ENCODE measurements at places on chromosomes 7 and 10.

DNA sequence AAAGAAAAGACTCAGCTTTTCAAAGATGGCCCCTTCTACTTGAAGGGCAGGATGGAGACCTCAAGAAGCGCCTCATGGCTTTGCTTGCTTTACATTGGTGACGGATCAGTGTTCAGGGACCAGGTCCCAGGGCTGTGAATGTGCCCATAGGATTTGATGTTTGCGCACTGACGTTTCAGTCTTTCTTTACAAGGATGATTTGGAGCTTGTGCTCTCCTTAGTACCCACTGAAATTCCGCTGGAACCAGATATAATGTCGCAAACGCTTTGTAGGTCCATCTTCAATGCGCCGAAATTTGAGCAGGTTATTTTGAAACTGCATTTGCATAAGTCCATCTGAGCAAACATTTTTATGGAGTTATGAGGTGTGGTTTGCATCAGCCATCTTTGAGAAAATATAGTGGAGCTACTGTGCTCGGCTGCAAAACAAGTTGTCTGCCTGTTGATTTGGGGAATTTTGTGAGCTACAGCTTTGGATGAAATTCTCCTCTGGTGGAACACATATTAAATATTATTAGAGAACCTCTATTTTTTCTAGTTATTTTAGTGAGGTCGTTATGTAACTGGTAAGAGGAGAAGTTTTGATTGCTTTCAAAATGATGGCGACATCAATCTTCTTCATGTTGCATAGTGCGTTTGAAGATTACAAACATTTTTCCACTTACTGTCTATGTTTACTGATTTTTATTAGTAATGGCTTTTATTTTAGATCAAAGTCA, 2.4 kb downstream of the RBM20 start:
- no peak for DNase-seq

- DNase-seq, result no peak
Measured at GRCh38 chr7:44626620-44627019, 20.2 kb downstream of the OGDH start.

GRCh38 chr7:85004402-85004801, 182.5 kb downstream of the SEMA3D start:
- no peak for DNase-seq

- DNase-seq, result no peak
Measured at GRCh38 chr7:122949186-122949585, 46.3 kb downstream of the TAS2R16 start.

DNA sequence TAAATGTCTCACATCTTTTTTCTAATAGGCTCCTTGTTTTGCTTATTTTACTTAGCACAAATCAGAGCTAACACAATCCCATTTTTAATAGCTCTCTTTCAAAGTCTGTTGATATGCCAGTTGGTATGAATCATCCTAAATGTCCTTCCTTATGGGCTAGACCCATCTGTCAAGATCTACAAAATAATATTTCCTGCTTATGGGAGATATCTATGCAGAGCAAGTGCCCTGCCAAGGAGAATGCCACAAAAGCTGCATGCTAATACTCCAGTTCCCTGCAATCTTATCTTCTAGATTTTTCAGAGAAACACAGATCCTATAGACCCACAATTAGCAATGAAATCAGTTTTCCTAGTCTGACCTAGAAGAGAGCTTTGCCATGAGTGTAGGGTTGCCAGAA, 230.8 kb upstream of the NPVF start:
- no peak for DNase-seq

DNA sequence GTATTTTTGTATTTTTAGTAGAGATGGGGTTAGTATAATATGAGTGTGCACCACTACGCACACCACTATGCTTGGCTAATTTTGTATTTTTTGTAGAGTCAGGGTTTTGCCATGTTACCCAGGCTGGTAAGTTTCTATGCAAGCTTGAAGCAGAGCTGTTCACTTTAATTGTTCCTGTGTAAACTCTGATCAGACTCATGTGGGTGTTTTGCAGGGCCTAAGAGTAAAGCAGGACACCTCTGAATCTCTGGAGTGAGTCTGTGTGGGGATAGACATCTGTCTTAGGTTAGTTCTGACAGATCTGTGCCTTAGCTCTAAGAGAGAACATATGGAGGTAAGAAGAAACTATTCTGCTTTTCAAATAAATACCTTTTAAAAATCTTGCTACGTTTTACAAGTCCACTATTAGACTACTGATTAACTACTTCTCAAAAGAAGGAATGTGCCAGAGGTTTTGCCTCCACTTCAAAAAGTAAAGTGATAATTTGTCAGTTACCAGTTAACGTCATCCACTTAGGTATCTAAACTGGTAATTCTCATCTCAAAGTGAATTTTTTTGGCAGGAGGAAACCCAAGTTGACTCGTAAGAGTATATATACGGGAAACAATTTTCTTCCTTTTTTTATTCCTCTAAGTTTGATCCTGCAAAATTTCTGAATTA, 1.1 kb downstream of the COL17A1 start:
- DNase-seq, result no peak
